Non-pigmented ciliary epithelial cell (primary cell): ENCODE measurements at places on chromosomes 4 and X.

DNA sequence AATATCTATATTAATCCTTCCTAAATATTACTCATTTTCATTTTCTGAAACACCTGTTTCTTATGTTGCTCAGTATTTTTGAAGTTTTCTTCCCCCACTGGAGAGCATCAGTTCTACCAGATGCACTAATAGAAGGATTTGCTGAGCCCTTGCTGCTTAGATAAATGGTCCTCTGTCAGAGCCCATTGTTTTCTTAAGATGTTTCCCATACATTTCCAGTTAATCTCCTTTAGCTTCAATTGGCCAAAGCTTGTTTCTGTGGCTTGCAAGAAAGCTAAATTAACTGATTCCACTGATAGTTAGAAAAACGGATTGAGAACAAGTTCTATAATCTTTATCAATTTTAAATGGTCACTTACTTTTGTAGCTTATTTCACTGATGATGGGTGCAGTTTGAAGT, 1425.5 kb downstream of the PCDH18 start:
- no peak for DNase-seq

DNA sequence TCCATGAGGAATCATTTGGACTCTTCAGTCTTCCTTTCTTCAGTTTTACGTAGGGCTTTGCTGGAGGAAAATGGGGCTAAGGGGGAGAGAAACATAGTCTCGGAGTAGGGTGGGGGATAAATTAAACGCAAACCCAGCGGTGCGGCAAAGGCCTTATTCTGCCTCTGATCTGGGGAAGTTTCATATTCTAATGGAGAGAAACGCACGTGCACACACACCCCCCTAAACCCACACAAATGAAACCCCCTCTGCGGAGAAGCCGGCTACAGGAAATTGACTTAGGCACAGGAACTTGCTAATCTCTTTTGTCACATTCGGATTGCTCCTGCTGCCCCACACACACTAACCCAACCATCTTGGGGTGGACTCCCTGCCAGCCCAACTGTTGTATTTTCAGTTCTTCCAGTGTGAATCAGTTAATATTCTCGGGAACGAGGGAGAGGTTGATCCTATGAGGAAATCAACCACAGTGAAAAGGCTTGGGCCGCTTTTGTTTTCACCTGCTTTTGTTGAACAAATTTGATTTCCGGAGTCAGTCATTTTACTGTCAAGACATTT, at the start of gene RHOH:
RHOH (plus strand) TSS at position 308 of the 558 bp plus-strand sequence. CDS start 46,356 bp downstream, outside the sequence.
- no peak for DNase-seq

GRCh38 chrX:148593987-148594386, 93.6 kb downstream of the AFF2 start:
- no peak for DNase-seq

GRCh38 chr4:115674485-115674884, 561.1 kb upstream of the NDST4 start:
- DNase-seq, result no peak
